Esophagus squamous epithelium (tissue), 5 donors: ENCODE measurements at places on chromosomes 6 and 20. TPM values are rescaled to one million over a fixed set of nuclear protein-coding genes. Genes with fewer than 3 reads are reported as not detected.

DNA sequence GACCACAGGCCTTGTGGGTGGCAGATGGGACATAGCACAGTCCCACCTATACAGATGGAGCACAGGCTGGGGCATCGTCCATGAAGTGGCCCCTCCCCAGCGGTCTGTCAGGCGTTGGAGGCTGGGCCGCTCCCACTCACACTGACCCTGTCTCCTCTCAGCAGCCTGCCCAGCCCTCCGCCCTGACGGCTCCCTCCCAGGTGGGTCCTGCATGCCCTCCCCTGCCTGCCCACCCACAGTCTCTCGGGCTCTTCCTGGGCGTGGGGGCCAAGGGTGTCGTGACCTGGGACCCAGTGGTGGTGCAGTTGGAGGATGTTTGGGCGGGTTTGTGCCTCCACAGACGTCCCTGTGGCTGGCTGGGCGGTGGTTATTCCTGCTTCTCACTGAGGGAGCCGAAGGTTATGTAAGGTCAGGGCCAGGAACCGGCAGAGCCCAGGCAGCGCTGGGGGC, 22.3 kb downstream of the COL20A1 start:
- DNase-seq = no peak

DNA sequence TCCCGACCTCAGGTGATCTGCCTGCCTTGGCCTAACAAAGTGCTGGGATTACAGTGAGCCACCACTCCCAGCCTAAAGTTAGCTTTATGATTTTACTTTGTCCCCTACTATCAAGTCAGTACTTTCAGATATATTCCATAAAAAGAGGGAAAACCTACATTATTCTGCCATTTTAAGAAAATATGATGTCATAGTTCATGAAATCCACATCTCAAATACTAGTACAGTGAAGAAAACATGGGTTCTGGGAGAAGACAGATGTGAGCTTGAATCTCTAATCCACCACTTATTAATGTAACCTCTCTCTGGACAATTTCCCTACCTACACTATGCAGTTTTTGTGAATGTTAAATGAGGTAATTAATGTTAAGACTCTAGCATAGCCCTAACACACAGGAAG, 74.5 kb downstream of the PDE10A start:
- no peak for DNase-seq

DNA sequence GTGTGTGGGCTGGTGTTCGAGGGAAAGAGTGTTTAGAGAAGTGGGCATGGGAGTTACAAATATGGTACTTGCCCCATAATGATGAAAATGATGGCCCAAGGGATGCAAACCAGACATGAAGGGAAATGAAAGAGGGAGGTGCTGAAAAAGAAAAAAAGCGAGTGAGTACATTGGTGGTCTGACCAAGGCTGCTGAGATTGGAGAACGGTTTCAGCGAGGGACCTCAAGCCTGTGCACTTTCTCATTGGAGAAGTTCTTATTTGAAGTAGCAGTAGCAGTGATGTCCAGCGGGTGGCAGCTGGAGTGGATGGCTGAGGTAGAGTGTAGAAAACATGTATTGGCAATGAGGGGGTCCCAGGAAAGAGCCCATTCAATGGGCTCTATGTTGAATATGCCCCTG, 54.8 kb downstream of the TNFAIP3 start:
- no peak for DNase-seq

Gene CDSN
- 0.13 TPM for total RNA-seq
